ENCODE measurements at places on chromosomes 12 and 14.

DNA sequence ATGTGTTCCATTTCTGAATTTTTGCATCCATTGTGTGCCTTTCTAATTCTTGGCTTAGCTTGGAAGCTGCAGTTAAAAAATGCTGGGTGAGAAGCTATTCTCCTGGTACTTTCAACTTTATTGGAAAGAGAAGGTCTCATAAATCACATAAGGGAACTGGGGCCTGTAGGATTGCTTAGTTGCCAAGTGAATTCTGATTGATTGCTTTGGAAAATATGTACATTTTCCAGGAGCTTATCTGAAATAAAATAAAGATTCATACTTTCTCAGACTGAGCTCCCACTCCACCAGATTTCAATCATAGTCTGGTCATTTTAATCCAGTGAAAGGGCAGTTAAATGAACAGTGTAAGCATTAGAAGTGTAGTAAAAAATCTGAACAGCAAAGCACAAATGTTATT, 50.0 kb upstream of the PRICKLE1 start:
- DNase-seq: no peak

DNA sequence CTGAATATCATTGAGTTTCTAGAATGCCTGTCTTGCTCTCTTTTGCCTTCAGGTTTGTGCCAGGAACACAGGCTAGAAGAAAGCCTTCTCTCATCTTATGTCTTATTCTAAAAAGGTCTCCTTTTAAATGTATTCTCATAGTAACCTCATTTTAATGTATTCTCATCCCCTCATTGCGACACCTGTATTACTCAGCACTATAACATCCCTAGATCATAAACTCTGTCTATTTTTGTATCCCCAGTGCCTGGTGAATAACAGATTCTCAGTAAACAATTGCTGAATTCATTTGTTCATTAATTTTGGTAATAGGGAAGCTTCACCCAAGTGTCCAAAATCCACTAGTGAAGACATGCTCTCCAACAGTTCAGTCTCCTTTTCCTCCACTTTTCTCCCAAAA, 8.8 kb upstream of the LRRK2 start:
- peak; percentile 33 for DNase-seq

GRCh38 chr12:7972734-7973456, 36.9 kb upstream of the SLC2A3 start:
- no peak for DNase-seq

DNA sequence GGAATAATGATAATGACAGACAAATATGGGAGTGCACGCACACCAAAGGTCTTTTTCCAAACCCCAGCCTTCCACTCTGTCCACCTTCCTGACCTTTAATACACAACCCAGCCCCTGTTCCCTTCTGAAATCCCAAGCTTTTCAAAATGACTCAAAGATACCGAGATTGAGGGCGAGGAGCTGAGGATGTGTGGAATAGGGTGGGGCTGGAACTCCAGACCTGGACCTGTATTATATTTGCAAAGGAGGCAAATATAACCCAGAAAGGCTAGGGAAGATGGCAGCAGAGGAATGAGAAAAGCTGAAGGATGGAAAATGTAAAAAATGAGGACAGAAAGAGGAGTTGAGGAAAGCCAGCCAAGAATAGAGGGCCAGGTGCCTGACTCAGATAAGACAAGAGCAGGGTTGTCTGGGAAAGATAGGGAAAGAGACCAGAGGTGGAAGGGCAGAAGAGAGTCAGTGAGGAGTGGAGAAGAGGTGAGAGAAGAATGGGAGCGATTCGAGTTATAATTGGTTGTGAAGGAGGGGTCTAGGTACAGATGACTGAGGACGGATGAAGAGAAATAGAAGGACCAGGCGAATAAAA, 1.0 kb upstream of the PTMS start:
- no peak for DNase-seq

DNA sequence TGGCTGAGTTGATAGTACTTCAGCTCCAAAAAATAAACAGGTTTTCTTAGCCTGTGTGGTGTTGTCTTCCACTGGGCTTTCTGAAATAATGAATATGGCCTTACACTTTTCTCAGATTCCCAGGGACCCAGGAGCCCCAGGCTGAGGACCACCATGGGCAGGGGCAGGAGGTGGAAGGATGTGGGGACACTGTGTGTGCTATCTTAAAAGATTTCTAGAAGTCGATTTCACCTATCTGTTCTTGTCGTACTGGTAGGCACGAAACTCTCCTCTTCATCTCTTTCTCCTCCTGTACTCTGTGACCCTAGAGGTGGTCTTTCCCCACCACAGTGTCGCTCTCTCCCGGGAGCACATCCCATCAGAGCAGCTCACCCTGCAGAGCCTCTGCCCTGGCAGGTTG, 107.7 kb upstream of the FKBP4 start:
- no peak for DNase-seq

DNA sequence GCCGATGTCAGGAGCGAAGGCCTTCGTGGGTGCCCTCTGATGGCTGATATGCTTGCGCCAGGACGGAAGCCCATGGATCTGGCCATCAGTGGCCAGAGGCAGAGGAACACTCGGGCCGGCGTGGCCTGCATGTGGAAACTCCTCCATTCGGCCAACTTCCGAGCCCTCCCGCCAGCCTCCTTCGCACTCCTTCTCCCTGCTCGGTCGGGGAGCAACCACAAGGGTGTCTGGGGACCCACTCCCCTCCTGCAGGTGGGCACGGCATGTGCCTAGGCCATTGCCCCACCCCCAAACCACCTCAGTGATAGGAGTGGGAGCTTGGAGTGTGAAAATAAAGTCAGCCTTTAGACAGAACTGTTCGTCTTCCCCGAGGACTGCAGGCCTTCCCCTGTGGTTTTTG, 231.3 kb downstream of the BCL11B start:
- no peak for DNase-seq

- no peak for DNase-seq
These were observed 180.9 kb downstream of the CALM1 start for GRCh38 chr14:90577661-90578282.

DNA sequence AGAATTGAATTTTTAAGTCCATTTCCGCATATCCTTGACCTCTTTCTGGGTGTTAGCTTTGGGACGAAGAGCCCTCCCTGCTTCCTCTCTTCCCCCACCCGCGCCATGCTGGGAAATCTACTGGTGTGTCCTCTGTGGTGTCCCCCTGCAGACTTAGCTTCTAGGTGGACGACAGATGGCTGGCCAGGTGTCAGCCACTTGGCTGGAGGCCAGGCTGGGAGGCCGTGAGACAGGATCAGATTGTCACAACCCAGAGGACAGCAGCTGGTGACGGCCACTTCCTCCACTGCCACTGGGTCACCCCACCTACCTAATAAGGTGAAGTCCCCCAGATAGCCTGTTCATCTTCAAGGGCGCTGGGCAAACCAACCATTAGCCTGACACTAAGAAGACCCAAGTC, 13.3 kb upstream of the DTX1 start:
- no peak for DNase-seq

GRCh38 chr12:6364044-6364374, 11.4 kb downstream of the SCNN1A start:
- DNase-seq: peak; percentile 49

DNA sequence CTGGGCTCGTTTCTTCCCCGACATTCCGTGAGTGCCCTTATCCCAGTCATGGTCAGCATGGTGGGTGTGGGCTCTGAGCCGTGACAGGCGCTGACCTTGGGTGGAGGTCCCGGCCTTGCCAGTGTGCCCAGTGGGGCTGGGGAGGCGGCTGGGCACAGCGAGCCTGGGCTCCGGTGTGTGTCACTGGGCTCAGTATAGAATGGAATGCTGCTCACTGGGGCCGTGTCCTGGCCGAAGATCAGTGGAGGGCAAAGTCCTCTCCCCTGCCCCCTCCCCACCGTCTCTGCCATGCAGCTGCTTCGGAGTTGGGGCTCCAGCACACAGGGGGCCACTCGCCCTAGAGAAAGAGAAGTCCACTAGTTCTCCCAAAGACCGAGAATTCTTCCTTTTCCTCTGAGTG, 164.4 kb downstream of the TSPAN9 start:
- no peak for DNase-seq

DNA sequence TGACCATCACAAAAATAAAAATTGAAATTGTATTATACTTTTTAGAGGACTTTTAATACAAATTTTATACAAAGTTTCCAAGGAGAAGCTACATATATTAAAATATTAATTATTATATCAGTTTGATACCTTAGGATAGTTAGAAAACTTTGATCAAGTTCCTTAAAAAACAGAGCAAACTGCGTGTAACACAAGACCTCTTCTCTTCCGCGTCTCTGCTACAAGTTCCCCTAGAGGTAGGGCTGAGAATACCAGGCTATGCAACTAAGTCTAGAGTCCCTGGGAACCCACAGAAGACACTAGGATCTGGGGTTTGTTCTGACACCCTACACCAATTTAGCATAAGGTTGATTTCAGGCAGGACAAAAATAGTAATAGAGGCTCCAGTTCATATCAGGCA, 319.0 kb downstream of the FOXG1 start:
- DNase-seq: no peak

DNA sequence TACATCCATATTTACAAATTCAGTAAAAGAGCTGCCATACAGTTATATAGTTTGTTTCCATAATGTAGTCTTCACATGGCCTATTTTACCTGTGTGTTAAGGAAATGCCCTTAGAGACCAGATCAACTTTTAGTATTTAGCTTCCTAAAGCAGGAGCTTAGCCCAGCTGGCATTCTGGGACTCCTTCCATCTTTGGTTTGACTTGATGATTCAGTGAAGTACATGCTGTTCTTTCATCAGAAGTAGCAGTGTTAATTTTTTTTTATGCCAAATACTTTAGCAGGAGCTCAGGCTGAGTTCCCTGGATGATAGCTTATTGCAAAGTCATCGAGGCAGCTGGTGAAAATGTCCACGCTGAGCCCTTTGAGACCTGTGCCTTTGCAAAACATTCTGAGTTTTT, 101.0 kb downstream of the FOXG1 start:
- peak; percentile 1 for DNase-seq

DNA sequence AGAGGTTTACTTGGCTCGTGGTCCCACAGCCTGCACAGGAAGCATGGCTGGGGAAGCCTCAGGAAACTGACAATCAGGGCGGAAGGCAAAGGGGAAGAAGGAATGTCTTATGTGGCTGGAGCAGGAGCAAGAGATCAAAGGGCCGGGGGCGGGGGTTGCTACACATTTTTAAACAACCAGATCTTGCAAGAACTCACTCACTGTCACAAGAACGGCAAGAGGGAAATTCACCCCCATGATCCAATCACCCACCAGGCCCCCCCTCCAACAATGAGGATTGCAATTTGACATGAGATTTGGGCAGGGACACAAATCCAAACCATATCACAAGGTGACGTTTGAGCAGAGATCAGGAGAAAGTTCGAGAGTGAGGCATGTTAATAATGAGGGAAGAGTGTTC, 163.7 kb upstream of the RPH3A start:
- DNase-seq: no peak

DNA sequence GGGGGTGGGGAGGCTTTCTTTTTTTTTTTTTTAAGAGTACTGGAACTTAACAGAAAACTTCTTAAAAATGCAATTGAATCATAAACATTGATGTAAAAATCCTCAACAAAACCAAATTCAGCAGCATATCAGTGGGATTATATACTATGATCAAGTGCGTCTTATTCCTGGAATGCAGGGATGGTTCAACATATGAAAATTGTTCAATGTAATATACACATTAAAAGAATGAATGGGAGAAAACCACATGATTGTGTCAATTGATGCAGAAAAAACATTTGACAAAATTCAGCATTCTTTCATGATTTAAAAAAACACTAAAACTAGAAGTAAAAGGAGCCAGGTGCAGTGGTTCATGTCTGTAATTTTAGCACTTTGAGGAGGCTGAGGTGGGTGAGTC, 41.2 kb upstream of the CCT2 start:
- DNase-seq: no peak

GRCh38 chr14:32724867-32725471, 213.7 kb upstream of the NPAS3 start:
- peak; percentile 66 for DNase-seq

GRCh38 chr14:24612196-24612595, 2.7 kb upstream of the GZMH start:
- no peak for DNase-seq

DNA sequence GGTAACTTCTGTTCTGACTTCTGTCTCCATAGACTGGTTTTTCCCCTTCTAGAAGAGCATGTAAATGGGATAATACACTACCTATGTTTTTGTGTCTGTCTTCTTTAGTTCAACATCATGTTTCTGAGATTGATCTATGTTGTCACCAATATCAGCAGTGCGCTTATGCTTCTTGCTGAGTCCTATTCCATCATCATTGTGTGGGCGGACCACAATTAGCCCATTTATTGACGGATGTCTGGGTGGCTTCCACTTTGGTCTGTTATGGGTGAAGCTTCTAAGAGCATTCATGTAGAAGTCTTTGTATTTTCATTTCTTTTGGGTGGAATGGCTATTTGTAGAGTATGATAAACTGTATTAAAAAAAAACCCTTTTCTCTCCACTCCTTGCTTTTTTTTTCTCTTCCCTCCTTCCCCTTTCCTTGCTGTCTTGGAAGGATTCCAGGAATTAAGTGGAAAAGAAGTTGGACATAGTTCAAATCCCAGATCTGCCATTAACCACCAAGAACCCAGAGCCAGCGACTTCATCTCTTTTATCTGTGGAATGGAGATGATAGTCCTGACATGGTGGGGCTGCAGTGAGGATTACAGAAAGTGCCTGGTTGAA, 7.0 kb upstream of the SERPINA1 start:
- no peak for DNase-seq

GRCh38 chr14:89276424-89276975, 140.5 kb downstream of the FOXN3 start:
- DNase-seq: no peak

- peak; percentile 88 for DNase-seq
These were observed 100.3 kb downstream of the LIN7A start for GRCh38 chr12:80837342-80837978.

GRCh38 chr14:88333036-88333435, 10.0 kb upstream of the KCNK10 start:
- DNase-seq: no peak

DNA sequence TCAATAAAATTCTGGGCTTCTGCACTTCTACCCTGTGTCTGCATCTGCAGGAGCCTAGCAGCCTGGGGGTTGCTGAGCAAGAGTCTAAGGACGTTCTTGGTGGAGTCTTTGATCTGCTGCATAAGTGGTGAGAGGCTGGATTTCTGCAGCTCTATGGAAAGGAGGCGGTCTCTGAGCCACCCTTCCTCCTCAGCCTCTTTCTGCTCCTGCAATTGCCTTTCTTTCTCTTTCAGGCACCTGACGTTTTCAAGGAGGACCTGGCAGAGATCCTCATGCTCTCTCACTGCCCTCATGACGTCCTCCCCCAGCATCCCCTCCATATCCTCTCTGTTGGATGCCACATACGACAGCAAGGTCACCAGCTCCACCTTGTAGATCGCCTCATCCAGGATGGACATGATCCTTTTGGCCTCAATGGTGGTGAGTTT, 13.6 kb upstream of the TPCN1 start:
- DNase-seq: no peak

- no peak for DNase-seq
These were observed 68.4 kb upstream of the DLK1 start for GRCh38 chr14:100658181-100658886.

DNA sequence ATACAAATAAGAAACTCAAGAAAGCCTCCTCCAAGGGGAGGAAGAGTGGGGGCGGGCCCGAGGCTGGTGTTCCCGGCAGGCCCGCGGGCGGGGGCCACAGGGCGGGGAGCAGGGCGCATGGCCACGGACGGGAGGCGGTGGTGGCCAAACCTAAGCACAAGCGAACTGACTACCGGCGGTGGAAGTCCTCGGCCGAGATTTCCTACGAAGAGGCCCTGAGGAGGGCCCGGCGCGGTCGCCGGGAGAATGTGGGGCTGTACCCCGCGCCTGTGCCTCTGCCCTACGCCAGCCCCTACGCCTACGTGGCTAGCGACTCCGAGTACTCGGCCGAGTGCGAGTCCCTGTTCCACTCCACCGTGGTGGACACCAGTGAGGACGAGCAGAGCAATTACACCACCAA, 8.7 kb downstream of the DACT1 start:
- no peak for DNase-seq
